Stimulated activated CD8-positive, alpha-beta memory T cell treated with anti-CD3 and anti-CD28 coated beads, Interleukin-4, amount 100 ng/mL, for 4 hours (primary cell): ENCODE measurements at places on chromosomes 1 and 21.

DNA sequence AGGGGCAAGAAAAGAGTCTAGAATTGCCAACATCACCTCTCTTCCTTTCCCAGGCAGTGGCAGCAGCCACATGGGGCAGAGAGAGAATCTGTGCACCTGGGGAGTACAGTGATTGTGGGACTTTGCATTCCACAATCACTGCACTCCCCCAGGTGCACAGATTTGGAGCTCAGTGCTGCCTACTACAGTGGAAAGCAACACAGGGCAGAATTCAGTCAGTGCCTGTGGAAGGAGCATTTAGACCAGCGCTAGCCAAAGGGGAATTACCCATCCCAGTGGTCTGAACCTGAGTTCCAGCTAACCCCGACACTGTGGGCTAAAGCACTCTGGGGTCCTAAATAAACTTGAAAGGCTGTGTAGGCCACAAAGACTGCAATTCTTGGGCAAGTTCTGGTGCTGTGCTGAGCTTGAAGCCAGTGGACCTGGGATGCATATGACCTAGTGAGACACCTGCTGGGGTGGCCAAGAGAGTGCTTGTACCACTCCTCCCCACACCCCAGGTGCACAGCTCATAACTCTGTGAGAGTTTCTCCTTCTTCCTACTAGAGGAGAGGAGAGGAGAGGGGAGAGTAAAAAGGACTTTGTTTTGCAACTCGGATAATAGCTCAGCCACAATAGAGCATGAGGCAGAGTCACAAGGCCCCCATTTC lies 50.3 kb downstream of the NUP210L start:
- no peak for DNase-seq

DNA sequence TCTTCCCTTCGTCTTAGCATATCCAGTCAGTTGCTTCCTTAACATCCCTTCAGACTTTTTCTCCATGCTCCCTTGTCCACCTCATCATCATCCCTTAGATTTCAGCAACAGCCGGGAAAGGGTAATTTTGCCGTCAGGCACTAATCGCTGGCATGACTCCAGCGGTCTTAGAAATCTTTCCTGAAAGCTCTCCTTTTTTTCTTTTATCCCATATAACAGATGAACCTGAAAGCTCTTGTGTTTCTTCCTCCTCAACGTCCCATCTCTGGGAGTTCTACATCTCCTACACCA lies 10.4 kb upstream of the BOLA1 start:
- no peak for DNase-seq

- no peak for DNase-seq
Observed at GRCh38 chr1:160166166-160166868, 14.9 kb downstream of the ATP1A4 start.

- no peak for DNase-seq
Observed at GRCh38 chr1:45246760-45247159, 40.4 kb upstream of the ZSWIM5 start.

GRCh38 chr1:85189120-85189519 lies 11.7 kb downstream of the SYDE2 start:
- no peak for DNase-seq

DNA sequence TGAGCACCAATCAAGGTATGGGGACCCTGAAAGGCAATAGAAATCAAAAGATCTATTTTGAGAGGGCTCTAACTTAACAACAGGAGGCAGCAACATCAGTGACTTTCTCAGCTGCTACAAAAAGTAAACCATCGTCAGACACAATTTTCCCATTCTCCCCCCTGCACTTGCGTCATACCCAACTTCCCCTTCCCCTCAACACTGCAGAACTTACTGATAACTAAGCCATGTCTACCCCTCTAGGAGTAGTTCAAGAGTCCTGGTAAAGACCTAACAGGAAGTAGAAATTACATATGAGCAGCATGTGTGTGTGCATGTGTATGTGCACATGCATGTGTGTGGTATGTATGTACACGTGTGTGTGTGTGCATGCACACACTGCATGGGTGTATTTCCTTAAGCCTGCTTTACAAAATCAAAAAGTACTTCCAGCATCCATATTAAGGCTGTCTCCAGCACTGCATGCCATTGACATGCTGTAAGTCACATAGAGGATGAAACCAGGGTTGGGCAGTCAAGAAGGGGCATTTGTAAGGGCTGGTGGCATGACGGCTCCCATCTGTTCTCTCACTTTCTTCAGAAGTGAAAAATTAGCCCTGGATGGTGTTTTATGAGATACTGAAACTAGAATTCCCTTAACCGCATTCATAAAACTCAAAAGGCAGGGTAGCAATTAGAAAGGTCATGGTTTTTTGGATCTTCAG lies 460.1 kb upstream of the RUNX1 start:
- DNase-seq: no peak

DNA sequence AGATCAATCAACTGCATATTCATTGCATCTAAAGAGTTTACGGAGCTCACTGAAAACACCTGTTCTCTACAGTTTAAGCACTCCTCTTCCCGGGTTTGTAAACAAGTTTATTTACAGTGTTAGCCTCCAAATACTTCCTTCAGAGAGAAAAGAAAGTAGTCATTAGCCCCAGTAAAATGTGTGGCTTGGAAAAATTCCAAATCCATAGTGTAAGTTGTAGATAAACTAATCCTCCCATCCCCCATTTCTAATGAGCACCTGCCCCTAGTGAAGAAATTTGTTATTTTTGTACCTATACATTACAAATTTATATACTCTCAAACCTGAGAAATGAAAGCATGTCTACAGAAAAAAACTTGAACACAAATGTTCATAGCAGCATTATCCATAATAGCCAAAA lies 21.9 kb downstream of the PUM1 start:
- DNase-seq: no peak

- DNase-seq: no peak
Observed at GRCh38 chr1:216314379-216315095, 108.7 kb downstream of the USH2A start.

GRCh38 chr21:37338671-37339551 lies 27.7 kb upstream of the DYRK1A start:
- no peak for DNase-seq

GRCh38 chr21:26210614-26211013 lies 40.0 kb upstream of the APP start:
- no peak for DNase-seq

GRCh38 chr1:197903196-197903514 lies 725 bp downstream of the C1orf53 start:
- no peak for DNase-seq

- no peak for DNase-seq
Observed at GRCh38 chr1:203305809-203306088, 430 bp downstream of the BTG2 start.

GRCh38 chr21:46634427-46634826 lies 1.0 kb upstream of the PRMT2 start:
- no peak for DNase-seq

GRCh38 chr1:46394108-46394871 lies at the start of gene FAAH:
Gene FAAH (plus strand): TSS chr1:46394317. CDS start chr1:46394349, 32 bp downstream.
- DNase-seq: no peak

GRCh38 chr1:21337928-21338572 lies 47.8 kb upstream of the ECE1 start:
- DNase-seq: no peak

DNA sequence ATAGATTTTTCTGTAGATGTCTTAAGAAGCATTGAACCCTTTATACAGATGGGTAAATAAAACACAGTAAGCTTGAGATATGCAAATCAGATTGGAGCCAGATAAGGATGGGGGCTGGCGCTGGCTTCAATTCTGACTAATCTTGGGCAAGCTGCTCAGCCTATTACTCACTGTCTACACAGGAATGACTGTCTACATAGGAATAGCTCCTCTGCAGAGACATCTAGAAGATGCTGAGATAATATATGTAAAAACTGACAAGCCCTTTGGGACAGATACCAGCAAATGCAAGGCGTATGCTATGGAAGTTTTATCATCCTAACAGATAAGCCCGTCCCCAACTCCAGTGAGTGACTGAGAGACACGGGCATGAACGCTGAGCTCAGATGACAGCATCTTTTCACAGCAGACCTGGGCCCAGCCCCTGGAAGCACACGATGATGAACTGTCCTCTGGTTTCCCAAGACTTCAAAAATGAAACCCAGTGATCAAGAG lies 1.7 kb downstream of the CLDN14 start:
- no peak for DNase-seq

- DNase-seq: no peak
Observed at GRCh38 chr1:207836591-207837347, 74.2 kb downstream of the CD34 start.

- no peak for DNase-seq
Observed at GRCh38 chr1:22870201-22870871, 102.3 kb downstream of the LACTBL1 start.

DNA sequence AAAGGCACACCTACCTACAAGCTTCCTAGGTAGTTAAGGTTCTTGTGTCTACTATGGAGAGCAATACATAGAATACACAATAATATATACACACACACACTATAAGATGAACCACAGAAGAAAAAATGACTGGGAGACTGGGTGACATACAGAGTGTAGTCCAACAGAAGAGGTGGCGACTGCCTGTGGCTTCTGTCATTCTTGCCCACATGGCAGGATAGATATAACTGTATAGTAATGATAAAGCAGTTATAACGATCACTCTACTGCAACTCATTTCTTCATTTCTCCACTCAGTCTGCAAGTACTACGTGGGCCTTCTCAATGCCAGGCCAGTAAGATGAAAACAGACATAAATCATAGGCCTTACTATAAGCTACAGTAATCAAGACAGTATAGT lies 113.8 kb upstream of the EDN2 start:
- DNase-seq: no peak

DNA sequence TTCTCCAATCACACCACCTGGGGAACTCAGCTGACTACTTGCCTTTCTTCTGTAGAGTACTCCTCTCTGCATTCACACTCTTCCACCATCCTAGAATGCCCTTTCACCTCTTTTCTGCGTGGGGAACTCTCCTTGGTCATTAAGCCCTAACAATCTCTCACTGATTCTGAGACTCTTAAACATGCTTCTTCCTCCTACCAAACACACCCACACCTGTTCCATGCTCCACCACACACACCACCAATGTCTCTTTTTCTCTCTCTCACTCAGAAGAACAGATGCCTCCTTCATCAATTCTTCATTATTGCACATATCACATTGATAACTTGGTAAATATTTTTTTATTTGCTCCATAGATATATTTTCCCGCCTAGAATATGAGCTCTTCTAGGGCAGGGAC lies 53.6 kb downstream of the WARS2 start:
- DNase-seq: no peak

DNA sequence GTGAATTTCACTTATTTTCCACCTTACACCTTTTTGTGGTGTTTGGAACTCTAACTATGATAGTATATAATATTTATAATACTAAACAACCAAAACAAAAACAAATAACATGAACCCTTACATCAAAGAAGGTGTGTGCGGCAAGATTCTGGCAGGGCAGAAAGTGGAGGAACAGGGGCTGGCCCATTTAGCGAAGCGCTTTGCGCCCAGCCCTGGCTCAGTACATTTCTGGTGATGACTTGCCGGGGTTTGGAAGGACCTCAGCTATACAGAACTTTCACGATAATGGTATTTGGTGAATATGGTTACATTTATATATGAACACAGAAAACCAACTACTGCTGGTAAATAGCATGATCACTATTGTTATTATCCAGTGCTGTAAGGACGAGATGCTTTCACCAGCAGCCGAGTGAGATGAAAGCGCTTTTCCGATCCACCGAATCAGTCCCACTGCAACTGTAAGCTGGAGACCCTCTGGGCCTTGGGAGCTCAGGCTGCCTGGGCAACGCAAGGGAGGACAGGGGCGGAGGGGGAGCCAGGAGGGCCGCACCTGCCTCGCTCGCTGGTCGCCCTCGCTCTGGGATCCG lies 63.9 kb downstream of the CD247 start:
- no peak for DNase-seq

- DNase-seq: peak; percentile 54
Observed at GRCh38 chr21:44892536-44893277, 19.2 kb upstream of the PTTG1IP start.

- DNase-seq: no peak
Observed at GRCh38 chr1:53244141-53244540, 5.8 kb upstream of the MAGOH start.

DNA sequence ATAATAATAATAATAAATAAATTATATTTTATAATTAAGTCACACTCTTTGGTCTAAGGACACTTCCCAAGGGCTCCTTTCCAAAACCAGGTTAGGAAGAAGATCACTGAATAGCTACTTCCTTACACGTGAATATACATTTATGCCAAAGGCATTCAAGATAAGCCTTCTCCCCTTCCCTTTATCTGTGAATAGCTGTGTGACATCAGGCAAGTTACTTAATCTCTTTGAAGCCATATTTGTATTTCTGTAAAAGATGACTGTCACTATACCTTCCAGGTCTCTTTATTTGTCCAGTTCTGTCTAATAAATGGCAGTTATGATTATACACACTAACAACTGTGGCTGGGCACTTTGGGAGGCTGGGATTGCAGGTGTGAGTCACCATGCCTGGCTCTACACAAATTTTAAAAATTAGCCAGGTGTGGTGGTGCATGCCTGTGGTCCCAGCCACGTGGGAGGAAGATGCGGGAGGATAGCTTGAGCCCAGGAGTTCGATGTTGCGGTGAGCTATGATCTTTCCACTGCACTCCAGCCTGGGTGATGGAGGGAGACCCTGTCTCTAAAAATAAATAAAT lies 5.5 kb upstream of the RNF11 start:
- no peak for DNase-seq

DNA sequence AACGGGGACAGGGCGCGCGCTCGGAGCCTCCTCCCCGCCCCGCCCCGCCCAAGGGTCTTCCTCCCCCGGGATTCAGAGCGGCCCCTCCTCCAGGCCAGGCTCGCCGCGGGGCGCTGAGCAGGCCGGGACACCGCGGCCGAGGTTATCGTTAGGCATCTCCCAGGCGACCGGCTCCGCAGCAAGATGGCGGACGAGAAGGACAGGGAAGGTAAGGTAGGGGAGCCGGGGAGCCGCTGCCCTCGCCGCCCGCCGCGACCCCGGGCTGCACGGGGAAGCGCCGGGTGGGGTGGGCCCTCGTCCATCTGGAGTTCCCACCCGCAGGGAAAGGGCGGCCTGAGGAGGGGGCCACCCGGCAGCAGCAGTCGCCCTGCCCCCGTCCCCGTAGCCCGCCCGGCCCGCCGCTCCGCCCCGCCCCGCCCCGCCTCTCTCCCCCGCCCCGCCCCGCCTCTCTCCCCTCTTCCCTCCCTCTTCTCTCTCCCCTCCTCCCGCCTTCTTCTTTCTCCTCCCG lies 105.9 kb upstream of the HNRNPU start:
- DNase-seq: peak; percentile 40

GRCh38 chr1:81702903-81703302 lies 97.8 kb upstream of the ADGRL2 start:
- DNase-seq: no peak

GRCh38 chr1:71135571-71135970 lies 54.7 kb upstream of the ZRANB2 start:
- no peak for DNase-seq

DNA sequence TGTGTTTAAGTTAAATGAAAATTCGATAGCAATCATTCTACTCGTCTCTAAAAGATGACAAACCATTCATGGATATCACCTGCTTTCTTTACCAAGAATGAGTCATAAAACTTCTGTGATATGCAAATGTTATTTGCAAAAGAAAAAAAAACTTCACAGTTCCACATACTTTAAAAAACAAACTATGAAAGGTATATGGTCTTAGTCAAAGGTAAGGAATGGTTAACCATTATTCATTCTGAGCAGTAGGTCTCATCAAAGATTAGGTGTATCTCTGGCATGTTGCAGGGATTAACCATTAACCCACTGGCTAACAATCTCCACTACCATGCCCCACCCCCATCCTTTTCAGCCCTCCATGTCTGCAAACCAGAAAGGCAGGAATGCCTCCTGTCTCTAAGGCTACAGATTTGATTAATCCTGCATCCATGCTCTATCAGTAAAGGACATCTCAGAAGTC lies 44.4 kb downstream of the PTPN14 start:
- DNase-seq: no peak

- no peak for DNase-seq
Observed at GRCh38 chr1:186740324-186740723, 60.1 kb upstream of the PTGS2 start.
